ENCODE measurements at places on chromosomes 3 and 15.

DNA sequence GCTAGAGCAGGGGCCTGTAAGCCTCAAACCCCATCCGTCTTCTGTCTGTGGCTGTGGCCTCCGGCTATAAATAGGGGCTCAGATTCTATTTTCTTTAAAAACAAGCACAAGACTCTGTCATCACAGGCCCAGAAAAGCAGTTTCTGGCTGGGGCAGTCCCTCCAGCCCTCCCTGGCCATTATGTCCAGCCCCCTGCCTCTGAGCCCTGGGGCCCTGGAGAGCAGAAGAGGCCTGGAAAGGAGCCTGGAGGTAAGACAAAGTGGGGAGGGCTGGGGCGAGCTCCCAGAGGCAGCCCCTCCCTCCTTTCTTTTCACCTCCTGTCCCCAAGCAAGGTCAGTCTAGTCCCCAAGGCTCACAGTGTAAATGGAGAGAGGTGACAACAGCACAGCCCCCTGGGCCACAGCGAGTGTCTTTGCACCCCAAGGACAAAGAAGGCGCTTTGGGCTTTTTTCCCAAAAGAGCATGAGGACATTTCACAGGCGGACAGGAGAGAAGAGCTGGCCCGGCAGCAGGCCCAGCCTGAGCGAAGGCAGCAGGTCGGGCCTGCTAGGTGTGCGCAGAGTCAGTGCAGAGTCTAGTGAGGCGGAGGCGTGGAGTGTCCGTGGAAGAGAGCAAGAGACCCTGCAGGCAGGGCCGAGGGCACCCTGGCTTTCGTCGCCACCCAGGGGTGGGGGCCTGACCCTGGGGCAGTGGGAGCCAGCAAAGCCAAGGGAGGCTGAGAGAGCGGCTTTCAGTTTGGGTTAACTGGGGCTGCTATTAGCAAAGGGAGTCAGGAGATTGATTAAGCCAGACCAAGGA lies 188.3 kb downstream of the TBC1D2B start:
- no peak for DNase-seq

- DNase-seq: no peak
Measured at GRCh38 chr15:75809986-75810750, 33.1 kb upstream of the UBE2Q2 start.

- DNase-seq: no peak
Measured at GRCh38 chr15:33823119-33823518, 145.2 kb upstream of the CHRM5 start.

DNA sequence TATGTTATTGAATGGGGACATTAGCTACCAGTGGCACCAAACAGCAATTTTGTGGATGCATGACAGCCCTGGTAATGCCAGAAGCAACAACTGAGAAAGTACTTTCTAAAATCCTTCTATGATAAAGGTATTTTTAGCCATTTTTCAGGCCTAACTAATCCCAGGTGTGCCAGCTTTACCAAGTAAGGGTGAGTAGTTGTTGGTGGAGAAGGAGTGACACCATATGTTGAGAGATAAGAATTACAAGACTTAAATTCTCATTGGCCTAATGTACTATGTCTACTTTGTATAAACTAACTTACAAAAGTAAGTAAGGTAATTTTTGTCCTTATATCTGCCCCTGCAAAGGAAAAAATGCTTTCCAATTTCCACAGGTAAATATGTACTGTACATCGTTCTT lies 4.1 kb upstream of the COX17 start:
- peak; percentile 33 for DNase-seq

DNA sequence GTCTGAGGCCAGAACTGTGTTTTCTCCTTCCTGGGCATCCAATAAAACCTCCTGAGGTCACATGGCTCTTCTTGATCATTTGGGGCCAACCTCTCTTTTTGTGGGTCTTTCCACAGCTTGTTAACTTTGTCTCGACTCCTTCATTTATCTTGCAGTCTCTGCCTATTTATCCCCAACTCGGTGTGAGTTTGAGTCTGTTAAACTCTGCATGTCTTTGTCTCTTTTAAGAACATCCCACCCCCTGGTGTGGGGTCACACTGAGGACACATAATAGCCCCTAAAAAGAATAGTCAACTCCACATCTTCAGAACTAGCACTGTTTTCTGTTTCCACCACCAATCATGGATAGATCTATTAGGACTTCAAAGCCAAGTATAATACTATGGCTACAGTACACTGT lies 187.2 kb downstream of the TLE3 start:
- no peak for DNase-seq

GRCh38 chr3:180290300-180290699 lies 253.6 kb upstream of the PEX5L start:
- DNase-seq: no peak

- peak; percentile 33 for DNase-seq
Measured at GRCh38 chr3:193776626-193777358, 183.8 kb downstream of the OPA1 start.

GRCh38 chr3:58664611-58665010 lies 2.0 kb downstream of the FAM3D start:
- DNase-seq: no peak

DNA sequence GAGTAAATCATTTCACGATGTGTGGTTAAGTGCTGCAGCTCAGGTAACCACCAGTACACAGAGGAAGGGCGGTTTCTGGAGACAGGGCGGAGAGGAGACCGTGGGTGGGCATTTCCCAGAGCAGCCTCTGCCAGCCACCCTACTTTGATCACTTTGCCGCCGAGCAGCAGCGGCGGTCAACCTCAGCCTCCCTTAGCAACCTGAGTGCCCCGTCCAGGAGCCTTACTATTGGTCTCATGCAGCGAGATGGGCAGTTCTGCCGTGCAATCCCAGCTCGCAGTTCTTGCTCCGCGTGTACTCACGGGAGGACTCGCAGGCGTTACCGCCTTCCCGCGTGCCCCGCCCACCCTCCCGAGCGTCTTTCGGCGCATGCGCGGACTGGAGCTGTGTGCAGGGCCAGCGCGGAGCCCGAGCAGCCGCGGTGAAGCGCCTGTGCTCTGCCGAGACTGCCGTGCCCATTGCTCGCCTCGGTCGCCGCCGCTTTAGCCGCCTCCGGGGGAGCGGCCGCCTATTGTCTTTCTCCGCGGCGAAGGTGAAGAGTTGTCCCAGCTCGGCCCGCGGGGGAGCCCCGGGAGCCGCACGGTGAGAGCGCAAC lies at the start of gene AKAP13:
Gene AKAP13 (plus strand): TSS at position 387 of the 595 bp plus-strand sequence. CDS start 105,118 bp downstream, outside the sequence.
- DNase-seq: peak; percentile 96

DNA sequence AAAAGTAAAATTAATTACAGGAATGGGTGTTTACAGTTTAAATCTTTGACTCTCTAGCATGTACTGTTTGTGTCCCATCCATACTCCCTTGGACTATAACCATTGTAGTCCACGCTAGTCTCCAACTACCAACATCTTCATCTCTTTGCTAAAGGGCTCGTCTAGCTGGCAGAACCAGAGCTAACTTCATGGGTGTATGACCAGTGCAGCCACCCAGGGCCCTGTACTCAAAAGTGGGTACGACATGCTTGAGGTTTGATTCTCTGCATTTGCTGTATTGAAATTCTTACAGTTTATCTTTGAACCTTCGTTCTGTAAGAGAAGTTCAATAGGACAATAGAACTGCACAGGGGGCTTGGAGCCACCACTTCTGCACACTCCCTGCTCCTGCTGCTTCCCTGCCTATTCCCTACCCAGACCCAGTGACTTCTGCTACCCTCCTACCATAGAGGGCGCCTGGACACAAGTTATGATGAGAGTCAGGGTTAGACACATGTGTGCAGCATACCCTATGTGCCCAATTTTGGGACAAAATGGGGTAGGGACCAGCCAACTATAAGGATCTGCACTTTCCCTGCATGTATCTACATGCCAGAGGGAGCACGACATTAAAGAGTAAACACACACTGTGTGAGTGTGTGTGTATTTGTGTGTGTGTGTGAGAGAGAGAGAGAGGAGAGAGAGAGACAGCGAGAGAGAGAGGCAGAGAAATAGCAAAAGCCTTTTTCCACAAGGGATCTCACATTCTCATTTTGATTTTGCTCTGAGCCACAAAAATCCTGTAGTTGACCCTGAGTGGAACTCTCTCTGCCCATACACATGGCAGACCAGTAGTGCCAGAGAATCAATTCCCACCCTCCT lies 59.0 kb upstream of the NECTIN3 start:
- DNase-seq: no peak

GRCh38 chr3:156847752-156848448 lies 21.7 kb downstream of the LEKR1 start:
- no peak for DNase-seq

DNA sequence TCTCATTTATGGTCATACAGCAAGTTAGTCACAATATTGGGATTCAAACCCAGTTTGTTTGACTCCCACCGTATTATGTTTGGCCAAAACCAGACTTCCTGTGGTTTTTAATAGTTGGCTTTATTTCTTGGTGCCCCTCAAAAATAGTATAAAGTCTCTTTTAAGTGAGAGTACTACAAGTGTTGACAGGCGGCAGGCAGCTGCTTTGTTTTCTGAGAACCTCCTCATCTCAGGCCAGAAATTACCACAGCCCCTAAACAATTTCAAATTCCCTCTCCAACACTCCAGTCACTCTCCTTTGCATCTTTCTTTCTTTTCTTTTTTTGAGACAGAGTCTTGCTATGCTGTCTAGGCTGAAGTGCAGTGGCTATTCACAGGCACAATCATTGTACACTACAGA lies 121.5 kb downstream of the POLR2M start:
- DNase-seq: no peak

- DNase-seq: peak; percentile 5
Measured at GRCh38 chr15:34851751-34852150, 56.4 kb upstream of the ACTC1 start.

DNA sequence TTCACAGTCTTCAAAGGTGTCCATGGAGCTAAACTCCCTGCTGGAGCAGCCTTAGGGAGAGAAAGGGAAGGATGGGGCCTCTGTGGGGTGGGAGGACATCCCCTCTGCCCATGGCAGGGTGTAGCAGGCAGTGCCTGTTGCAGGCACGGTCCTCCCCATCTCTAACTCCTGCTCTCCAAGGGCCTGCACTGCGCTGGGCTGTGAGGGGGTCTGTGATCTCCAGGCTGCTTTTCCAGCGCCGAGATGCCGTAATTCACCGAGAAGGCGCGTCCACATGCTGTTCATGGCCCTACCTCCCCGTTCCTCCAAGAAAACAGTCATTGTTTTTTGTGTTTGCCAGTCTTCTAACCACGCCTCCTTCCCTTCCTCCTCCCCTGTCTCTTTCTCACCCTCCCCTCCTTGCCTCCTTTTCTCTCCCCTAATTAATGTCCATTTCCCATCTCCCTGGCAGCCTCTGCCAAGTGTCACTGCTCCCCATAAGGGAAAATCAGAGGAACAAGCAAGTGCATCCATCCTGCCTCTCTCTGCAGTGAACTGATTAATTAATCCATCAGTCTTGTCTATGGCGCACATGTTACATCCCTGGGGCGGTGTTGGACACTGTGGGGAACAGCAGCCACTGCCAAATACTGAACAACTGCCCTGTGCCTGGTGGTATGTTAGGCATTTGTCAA lies 17.7 kb upstream of the LAMP3 start:
- no peak for DNase-seq

- no peak for DNase-seq
Measured at GRCh38 chr3:47266709-47267489, 15.7 kb downstream of the KIF9 start.

- DNase-seq: no peak
Measured at GRCh38 chr3:143586576-143586975, 261.7 kb downstream of the SLC9A9 start.

- peak; percentile 7 for DNase-seq
Measured at GRCh38 chr3:54087581-54088410, 34.6 kb upstream of the CACNA2D3 start.

DNA sequence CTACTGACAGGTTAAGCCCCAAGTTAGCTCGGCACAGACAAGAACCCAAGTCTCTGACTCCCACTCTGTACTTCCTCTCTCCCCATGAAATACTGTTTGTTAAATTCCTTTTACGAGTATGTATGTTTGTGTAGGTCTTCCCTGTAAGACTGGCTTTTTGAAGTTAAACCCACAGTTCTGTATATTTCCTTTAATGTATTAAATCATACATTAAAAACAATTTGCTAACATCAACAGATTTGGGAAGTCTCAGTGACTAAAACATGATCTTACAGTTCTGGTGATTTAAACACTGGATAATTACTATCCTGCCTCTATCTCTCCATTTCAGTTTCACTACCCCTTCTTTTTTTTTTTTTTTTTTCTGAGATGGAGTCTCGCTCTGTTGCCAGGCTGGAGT lies 4.4 kb downstream of the CMTM6 start:
- DNase-seq: no peak

- DNase-seq: no peak
Measured at GRCh38 chr3:137324114-137324513, 366.3 kb downstream of the IL20RB start.

DNA sequence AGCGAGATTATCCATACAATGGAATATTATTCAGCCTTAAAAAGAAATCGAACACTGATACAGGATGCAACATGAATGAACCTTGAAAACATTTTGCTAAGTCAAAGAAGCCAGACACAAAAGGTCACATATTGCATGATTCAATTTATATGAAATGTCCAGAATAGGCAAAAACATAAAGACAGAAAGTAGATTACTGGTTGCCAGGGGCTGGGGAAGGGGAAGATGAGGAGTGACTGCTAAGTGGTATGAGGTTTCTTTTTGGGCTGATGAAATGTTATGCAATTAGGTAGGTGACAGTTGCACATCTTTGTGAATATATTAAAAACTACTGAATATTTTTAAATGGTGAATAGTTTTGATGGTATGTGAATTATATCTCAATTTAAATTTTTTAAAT lies 38.3 kb downstream of the LRRFIP2 start:
- no peak for DNase-seq

DNA sequence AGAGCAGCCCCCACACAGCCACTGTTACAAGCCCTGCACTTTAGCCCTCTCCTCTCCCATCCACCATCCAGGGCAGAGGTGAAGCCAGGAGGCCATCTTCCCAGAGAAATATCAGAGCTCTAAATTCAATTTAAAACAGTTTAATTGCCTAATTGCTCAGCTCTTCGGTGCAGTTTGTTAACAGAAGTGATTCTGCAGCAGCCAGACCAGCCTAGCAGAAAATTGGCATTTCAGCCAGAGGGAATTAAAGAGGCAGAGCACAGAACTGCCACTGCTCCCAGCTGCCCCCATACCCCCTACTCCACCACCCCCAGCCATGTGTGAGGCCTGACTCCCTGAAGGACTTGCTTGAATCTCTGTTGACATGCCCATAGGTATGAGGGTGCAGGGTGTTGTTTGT lies 38.5 kb downstream of the TPRA1 start:
- no peak for DNase-seq

- no peak for DNase-seq
Measured at GRCh38 chr15:73959012-73959581, 32.8 kb downstream of the LOXL1 start.

GRCh38 chr15:96583671-96584070 lies 253.2 kb downstream of the NR2F2 start:
- DNase-seq: no peak

DNA sequence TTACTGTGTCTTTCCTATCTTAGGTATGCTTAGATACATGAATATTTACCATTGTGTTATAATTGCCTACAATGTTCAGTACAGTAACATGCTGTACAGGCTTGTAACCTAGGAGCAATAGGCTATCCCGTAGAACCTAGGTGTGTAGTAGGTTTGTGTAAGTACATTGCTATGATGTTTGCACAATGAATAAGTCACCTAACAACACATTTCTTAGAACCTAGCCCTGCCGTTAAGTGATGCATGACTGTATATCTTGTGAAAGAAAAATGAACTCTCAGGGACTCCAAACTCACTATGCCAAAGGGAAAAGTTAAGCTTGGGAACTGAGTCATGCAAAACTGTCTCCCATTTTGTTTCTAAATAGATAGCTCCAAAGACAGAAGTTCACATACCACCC lies 91.5 kb upstream of the ACP3 start:
- no peak for DNase-seq

GRCh38 chr15:83723216-83723615 lies 69.3 kb downstream of the ADAMTSL3 start:
- DNase-seq: no peak

- DNase-seq: no peak
Measured at GRCh38 chr15:63037976-63038720, 4.4 kb upstream of the TPM1 start.

- DNase-seq: no peak
Measured at GRCh38 chr3:49265661-49266386, 11.2 kb downstream of the C3orf62 start.

Data from germinal center (tissue), 1 donor.